ENCODE measurements at places on chromosomes 1 and 21. TPM values are rescaled to one million over a fixed set of nuclear protein-coding genes. Genes with fewer than 3 reads are reported as not detected.
A peak's percentile ranks its signal among the peaks of the same experiment; 100 is the strongest.

- DNase-seq: no peak
Measured at GRCh38 chr1:20279509-20279908, 11.2 kb upstream of the VWA5B1 start.

The OR10R2 gene
- total RNA-seq: not detected

The SPATA17 gene
- total RNA-seq: 5.3 TPM

- no peak for DNase-seq
Measured at GRCh38 chr1:232393010-232393409, 236.9 kb downstream of the SIPA1L2 start.

- no peak for DNase-seq
Measured at GRCh38 chr1:213723187-213723586, 264.6 kb upstream of the PROX1 start.

The DYNLT5 gene
- total RNA-seq: 1.2 TPM

The FCRL2 gene
- total RNA-seq: not detected

DNA sequence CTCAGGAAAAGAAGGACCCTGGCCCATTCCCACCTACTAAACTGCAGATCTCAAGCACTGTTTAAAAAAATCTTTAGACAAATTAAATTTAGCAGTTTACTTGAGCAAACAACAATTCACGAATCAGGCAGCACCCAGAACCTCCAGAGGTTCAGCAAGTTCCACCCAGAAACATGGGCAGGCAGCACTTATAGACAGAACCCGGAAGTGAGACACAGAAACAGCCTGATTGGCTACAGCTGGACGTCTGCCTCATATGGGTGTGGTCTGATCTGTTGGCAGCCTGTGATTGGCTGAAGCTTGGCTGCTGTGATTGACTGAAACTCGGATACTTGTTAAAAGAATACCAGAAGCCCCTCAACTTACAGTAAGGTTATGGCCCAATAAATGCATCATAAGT lies 34.7 kb upstream of the COL6A2 start:
- no peak for DNase-seq

DNA sequence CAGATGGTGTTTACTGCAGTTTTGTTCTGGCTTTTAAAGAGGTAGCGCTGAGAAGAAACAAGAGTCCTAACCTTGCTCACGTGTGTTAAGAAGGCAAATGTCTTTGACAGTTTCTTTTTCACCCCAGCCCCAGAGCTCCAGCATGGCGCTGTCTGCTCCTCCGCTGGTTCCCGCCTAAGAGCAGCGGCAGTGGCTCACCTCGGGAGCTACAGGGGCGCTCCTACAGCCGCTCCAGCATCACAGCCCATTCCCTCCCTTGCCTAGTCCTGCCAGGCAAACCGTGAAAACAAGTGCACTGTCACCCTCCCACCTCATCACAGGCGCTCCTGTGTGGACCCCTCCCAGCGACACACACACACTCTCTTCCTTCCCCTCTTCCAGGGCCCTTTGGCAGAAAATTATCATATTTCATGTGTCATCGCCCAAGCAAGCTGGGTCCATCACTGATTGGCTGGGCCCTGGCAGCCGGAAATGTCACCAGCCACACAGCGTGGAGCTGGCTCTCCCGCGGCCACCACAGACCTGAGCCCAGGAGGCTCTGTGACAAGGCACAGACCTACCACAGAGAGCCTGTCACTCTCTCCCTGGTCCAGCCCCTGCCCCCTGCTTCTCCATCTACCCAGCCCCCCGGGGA lies 1.2 kb upstream of the HIVEP3 start:
- no peak for DNase-seq

The APOBEC4 gene
- total RNA-seq: not detected

The RORC gene
- total RNA-seq: under 0.01 TPM

GRCh38 chr1:25780318-25781129 lies 19.5 kb upstream of the SELENON start:
- DNase-seq: no peak

- DNase-seq: peak; percentile 47
Measured at GRCh38 chr1:115089420-115090185, at the start of gene TSPAN2. TSPAN2 (minus strand) TSS chr1:115089503; CDS start chr1:115089432, 71 bp downstream.

The DSCAM gene
- total RNA-seq: 11.8 TPM

The TCHH gene
- under 0.01 TPM for total RNA-seq

GRCh38 chr1:110130989-110131388 lies 18.7 kb downstream of the UBL4B start:
- DNase-seq: no peak

- DNase-seq: no peak
Measured at GRCh38 chr1:11377954-11378353, 101.0 kb upstream of the DISP3 start.

DNA sequence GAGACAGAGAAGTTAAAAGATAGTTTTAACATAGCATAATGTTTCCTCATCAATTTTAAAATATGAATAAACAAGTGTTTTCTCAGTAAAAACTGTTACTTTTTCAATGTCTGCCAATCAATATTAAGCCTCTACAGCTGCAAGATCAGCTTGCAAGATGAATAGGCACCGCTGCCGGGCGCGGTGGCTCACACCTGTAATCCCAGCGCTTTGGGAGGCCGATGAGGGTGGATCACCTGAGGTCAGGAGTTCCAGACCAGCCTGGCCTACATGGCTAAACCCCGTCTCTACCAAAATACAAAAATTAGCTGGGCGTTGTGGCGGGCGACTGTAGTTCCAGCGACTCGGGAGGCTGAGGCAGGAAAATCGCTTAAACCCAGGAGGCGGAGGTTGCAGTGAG lies 54.8 kb upstream of the SH3GLB1 start:
- DNase-seq: no peak

- DNase-seq: no peak
Measured at GRCh38 chr21:19340303-19340702, 936.7 kb upstream of the TMPRSS15 start.

The UBASH3A gene
- total RNA-seq: not detected

The KRTCAP2 gene
- total RNA-seq: 74.6 TPM

- DNase-seq: peak; percentile 28
Measured at GRCh38 chr1:116489231-116489697, 81.6 kb downstream of the CD58 start.

- no peak for DNase-seq
Measured at GRCh38 chr1:56837244-56837939, 17.2 kb upstream of the C8A start.

The NEGR1 gene
- 78.7 TPM for total RNA-seq

GRCh38 chr21:40641042-40641441 lies 205.9 kb downstream of the DSCAM start:
- no peak for DNase-seq

GRCh38 chr1:74317663-74318062 lies 82.5 kb downstream of the TNNI3K start:
- DNase-seq: no peak

GRCh38 chr1:176904057-176904751 lies 260.3 kb downstream of the ASTN1 start:
- DNase-seq: no peak

- no peak for DNase-seq
Measured at GRCh38 chr1:178702146-178702545, 22.9 kb upstream of the RALGPS2 start.

- DNase-seq: peak; percentile 67
Measured at GRCh38 chr1:112501810-112502641, 6.7 kb upstream of the WNT2B start.

- no peak for DNase-seq
Measured at GRCh38 chr1:71668065-71668464, 587.2 kb upstream of the ZRANB2 start.

The DPT gene
- under 0.01 TPM for total RNA-seq

GRCh38 chr21:28885853-28886177 lies 106.9 kb downstream of the LTN1 start:
- DNase-seq: no peak

Measured in frontal cortex (tissue), 4 donors.